ENCODE measurements at places on chromosomes 1 and 21.
A peak's percentile ranks its signal among the peaks of the same experiment; 100 is the strongest.

GRCh38 chr1:4170548-4171340, 270.7 kb upstream of the C1orf174 start:
- no peak for DNase-seq

- DNase-seq: no peak
Measured at GRCh38 chr1:22817462-22817861, 106.8 kb downstream of the EPHB2 start.

- DNase-seq: no peak
Measured at GRCh38 chr1:36530791-36531190, 48.1 kb upstream of the CSF3R start.

- DNase-seq: no peak
Measured at GRCh38 chr1:50742523-50742922, 217.5 kb downstream of the FAF1 start.

- no peak for DNase-seq
Measured at GRCh38 chr1:28298438-28298837, 30.4 kb upstream of the MED18 start.

DNA sequence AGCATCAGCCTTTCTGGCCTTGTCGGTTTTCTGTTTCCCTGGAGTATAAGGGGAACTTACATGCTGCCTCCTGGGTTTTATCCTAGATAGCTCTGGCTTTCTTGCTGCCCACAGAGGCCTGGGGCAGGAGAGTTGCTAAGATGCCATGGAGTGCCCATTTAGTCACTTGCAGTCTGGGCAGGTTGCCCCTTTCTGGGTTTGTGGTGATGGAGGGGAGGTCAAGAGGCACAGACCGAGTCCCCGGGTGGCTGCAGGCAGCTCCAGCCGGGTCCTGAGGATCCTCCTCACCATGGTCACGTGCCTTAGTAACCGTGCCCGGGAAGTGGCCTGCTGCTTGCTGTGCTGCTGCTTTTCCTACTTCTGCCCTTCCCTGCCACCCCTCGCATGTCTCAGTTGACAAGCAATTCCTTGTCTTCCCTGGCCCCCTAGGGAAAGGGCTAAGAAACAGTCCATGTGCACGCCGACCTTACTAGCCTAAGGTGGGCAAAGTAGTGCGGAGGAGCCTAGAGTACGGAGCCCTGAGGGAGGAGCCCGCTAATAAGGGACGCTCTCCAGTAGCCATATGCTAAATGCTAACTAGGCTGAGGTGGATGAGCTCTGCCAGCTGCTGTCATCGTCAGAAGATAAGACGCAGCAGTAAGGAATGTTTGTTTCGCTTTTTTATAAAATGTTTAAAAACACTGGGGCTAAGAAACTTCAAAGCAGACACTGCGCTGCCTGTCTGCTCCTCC, 34.8 kb downstream of the CLCA1 start:
- DNase-seq: no peak

DNA sequence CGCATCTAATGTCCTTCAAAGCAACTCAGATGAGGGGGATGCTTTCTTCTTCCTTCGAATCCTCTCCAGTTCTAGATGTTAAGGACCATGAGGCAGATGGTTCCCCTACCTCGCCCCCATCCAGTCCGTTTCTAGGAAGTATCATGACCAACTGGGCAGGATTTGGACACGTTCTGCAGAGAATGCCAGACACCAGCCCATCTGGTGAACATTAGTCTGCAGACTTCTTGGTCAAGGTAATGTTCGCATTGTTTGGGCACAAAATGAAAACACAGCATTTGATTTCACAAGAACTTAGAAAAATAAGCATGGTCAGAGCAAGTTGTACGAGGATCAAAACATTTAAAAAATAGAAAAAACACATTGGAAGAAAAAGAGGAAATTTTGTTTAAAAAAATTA, 25.4 kb upstream of the ADARB1 start:
- no peak for DNase-seq

DNA sequence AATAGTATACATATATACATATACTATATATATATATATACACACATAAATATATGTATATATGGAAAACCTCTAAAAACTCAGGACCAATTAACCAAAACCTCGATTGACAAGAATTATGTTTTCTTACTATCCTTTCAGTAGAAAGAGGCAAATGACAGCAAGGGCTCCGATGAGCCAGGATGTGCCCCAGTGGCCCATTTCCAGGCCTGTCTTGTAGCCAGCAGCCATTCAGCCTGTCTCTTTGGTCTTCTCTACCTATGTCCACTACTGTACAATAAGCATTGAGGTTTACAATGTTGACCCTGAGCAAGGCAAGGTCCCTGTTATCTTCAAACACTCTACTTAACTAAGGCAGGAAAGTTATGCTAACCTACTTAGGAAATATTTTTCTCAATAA, 9.8 kb downstream of the KCNA2 start:
- no peak for DNase-seq

GRCh38 chr1:231200388-231201031, 38.7 kb downstream of the TRIM67 start:
- DNase-seq: no peak

GRCh38 chr1:10784998-10785727, 11.3 kb downstream of the CASZ1 start:
- DNase-seq: no peak

DNA sequence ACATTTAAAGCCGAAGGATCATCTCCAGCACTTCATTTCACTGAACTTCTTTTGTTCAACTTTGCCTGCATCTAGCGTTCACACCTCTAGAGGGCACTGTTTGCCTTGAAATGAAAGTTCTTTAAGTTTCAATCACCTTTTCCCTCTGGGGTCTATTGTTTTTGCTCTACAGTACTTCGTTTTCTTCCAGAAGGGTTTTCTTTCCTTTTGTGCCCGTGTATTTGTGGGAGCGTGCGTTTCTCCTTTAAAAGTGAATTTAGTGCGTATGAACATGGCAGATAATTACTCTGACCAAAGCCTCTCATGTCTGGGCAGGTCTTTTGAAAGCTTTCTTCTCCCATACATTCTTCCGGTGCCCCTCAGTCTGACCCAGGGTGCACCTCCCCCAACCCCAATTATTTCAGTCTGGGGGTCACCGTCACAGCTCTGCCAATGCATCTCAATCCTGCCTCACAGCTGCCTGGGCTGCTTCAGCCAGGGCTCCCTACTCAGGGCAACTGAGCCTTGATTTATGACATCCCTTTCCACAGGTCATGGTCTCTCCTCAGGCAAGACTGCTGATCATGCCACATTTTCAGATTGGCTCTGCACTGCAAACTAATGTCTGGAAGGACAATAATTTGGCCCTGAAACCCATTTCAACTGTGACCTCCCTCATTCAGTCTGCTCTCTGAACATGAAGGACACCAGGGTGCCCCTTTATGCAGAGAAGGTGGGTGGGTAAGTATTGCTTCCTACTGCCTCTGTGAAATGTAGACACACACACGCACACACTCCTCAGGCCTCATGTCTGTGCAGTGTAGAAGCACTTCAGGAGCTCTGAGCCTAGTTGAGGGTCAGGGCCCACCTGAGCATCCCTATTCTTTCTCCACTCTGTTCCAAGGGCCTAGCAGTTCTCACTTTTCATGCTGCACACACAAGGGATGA, 88.6 kb downstream of the NUF2 start:
- peak; percentile 59 for DNase-seq

DNA sequence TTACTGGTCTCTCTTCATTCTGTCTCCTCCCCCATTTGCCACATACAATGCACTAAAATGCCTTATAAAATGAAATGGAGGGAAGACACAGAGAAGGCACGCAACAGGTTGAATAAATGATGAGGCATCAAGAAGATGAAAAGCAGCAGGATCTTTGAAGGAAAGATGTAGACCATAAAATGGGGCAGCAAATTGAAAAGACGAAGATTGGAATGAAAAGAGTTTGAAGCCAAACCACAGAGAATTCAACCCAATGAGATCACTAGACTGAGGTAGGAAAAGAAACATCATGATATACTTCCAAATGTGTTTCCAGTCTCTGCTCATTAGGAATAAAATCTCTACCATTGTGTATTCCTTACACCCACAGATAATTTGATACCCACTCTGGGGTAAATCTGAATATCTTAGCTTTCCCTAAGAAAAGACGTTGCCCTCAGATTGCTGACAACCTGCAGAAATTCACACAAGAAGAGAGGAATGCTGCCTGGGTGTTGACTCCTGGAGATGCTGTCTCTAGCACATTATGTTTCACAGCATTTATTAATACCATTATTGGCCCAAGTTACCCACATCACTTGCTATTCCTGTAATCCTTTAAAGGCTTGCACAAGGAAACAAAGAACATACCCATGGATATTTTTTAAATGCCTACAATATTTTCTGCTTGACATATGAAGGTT, 230.9 kb downstream of the LTN1 start:
- DNase-seq: no peak

DNA sequence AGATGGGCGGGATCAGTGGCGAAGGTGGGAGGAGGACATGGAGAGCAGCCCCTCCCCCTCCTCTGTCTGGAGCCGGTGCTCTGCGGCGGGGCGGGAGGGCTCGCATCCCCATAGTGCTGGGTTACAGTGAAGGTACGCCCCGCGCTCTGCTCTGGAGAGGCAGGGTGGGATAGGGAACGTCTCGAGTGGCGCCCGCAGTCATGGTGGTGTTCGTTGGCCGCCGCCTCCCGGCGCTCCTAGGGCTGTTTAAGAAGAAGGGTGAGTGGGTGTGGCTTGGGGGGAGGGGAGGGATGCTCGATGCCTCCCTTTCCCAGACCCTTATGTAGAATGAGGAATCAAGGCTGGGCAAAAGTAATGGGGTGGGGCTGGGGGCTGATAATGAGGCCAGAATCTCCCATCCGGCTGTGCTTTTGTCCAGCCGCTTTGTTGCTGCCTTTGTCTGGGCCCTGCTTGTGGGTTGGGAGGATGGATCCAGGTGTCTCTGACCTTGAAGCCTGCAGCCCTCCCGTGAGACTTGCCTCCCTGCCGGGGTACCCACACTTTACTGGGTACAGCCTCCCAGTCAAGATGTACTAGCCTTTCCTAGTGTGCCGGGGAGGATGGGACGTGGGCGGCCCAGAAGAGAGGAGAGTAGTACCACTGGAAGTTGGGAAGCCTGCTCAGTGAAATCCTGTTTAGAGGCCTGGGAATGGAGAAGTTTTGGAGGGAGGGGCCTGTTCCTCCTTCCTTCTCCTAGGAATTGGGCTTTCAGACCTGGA, 51.4 kb downstream of the YARS1 start:
- no peak for DNase-seq

DNA sequence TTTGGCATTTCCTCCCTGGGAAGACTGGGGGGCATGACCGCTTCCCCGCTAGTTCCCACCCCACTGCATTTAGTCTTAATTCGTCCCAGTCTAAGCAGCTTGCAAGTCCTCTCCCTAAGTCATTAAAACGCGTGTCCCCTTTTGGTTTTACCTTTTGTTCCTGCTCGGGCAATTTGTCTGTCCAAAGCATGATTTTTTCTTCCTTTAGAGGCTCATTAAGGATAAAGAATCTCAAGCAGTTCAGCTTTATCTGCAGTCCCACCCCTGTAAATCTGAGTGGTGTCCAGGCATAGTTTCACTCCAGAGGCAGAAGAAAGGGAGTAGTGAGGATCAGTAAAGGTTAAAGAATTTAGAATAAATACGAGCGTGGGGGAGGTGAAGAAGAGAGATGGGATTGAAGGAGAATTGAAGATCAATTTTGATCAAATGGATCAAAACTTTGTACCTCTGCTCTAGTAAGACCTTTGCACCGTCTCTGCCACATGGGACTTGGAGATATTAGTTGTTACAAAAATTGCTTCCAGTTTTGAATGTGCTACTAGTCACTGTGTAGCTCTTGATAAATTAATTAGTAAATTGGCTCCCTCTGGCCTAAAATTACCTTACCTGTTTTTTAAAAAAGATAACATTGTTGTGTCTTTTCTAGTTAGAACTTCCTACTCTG, 989 bp upstream of the ETV3 start:
- no peak for DNase-seq

- peak; percentile 54 for DNase-seq
Measured at GRCh38 chr1:22637907-22638445, 1.5 kb downstream of the C1QA start.

GRCh38 chr1:247337250-247337746, 5.6 kb upstream of the ZNF496 start:
- no peak for DNase-seq

DNA sequence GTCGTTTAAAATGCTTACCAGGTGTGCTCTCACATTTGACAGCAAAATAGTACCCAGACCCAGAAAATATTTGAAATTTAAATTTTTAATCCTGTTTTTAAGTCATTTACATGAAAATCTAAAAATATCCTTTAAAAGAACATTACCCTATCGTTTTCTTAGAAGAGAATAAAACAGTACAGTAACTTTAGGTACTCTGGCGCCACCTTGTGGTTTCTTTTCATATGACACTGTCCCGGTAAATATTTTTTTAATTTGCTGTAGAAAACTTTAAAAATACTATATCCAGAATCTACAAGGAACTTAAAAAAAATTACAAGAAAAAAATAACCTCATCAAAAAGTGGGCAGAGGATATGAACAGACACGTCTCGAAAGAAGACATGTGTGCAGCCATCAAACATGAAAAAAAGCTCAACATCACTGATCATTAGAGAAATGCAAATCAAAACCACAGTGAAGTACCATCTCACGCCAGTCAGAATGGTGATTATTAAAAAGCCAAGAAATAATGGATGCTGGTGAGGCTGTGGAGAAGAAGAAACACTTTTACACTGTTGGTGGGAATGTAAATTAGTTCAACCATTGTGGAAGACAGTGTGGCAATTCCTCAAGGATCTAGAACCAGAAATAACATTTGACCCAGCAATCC, 129.2 kb downstream of the RGS21 start:
- peak; percentile 66 for DNase-seq

DNA sequence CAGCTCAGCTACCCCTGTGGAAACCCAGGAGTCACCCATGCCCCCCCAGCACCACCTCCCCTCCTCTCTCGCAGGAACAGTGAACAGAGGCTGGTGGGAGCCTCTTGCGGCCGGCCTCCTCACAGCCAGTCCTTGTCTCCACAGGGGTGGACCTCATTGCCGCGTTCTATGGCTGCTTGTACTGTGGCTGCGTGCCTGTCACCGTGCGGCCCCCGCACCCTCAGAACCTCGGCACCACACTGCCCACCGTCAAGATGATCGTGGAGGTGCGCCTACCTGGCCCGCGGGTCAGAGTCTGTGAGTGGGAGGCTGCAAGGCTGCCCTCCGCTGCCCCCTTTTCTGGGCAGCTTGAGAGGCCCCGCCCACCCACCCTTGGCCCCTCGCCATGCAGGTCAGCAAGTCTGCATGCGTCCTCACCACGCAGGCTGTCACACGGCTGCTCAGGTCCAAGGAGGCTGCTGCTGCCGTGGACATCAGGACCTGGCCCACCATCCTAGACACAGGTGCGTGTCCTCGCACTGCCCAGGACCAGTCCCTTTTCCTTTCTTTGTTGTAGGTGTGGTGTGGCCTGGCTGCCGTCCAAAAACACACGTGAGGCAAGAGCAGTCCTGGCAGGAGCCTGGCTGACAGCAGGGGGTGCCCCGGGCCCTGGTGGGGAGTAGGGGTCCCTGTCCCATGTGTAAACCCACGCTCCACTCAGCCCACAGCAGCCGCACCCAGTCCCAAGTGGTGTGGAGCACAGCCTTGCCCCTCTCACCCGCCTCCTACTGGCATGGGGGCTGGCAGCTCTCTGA, 50.3 kb downstream of the S100B start:
- DNase-seq: no peak

- peak; percentile 30 for DNase-seq
Measured at GRCh38 chr1:161307230-161307768, 2.5 kb downstream of the MPZ start.
